Aorta (tissue), 5 donors: ENCODE measurements at places on chromosomes 6 and 20. TPM values are rescaled to one million over a fixed set of nuclear protein-coding genes. Genes with fewer than 3 reads are reported as not detected.

The CALHM5 gene
- 15.4 TPM for total RNA-seq

The DNMT3B gene
- total RNA-seq, result 1.9 TPM

DNA sequence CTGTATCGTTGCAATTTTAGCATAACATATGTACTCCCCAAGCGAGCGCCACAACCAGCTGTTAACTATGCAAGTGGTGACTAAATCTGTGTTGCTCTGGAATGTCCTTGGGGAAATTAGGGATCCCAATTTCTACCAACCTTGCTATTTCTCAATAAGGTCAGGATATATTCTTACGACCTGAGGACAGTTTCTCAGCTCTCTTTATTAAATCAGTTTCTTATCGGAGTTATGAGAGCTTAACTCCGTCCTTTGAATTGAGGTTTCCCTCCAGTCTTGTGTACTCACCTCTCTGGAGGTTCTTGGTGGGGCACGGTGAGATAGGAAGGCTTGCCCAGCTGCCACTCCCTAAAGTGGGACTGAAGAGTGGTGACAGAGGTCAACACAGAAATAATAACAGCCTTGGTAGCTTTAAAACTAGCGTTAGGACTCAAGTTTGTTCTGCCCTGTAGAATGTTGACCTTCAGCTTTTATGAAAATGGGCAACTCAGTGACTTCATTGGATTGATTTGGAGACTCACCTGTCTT lies 694 bp downstream of the MRPS18B start:
- H3K4me3 ChIP-seq, result peak overlapping the region; percentile 62
- H3K27ac ChIP-seq, result peak overlapping the region; percentile 95
- peaks cover 3% of the 10 kb centered on the region for H3K36me3 ChIP-seq
- DNase-seq, result peak; percentile 12
- H3K27me3 ChIP-seq, result peaks cover 2% of the 10 kb centered on the region

The MMUT gene
- 24.2 TPM for total RNA-seq

GRCh38 chr6:155493694-155494143 lies 38.1 kb upstream of the NOX3 start:
- peaks cover 18% of the 10 kb centered on the region for H3K4me1 ChIP-seq
- peak; percentile 79 for DNase-seq
- no peak overlapping the region for H3K4me3 ChIP-seq
- H3K27me3 ChIP-seq, result no peaks in the 10 kb centered on the region
- H3K27ac ChIP-seq, result no peak overlapping the region

GRCh38 chr6:153437193-153437592 lies 306.1 kb upstream of the RGS17 start:
- H3K4me1 ChIP-seq, result no peaks in the 10 kb centered on the region
- H3K27me3 ChIP-seq, result no peaks in the 10 kb centered on the region
- no peak overlapping the region for H3K4me3 ChIP-seq
- no peaks in the 10 kb centered on the region for H3K36me3 ChIP-seq

GRCh38 chr6:3788408-3789017 lies 37.0 kb upstream of the PXDC1 start:
- DNase-seq, result no peak
- H3K27me3 ChIP-seq, result no peaks in the 10 kb centered on the region
- H3K4me3 ChIP-seq, result no peak overlapping the region
- no peak overlapping the region for H3K27ac ChIP-seq
- H3K36me3 ChIP-seq, result no peaks in the 10 kb centered on the region
